AG09319 (cell line): ENCODE measurements at places on chromosomes 2 and 18.
A peak's percentile ranks its signal among the peaks of the same experiment; 100 is the strongest.

- no peak for DNase-seq
Observed at GRCh38 chr18:48675912-48676311, 137.1 kb downstream of the CTIF start.

GRCh38 chr18:74957588-74958224 is 251.2 kb downstream of the PTGR3 start:
- no peak for DNase-seq

DNA sequence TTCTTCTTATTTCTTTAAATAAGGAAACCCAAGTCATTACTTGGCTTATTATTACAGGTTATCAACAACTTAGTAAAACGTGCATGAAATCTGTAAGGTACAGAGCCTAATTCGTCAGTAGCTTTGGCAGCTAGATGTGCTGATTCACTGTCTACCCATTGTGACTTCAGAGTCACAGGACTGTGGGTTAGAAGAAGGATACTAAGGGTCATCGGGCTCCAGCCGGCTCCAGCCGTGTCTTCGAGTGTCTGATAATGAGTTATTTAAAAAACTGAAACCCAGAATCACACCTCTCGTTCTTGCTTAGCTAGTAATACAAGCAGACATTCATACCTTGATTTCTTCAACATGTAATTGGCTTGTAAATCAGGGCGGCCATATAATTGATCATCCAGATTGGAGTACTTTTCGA is 170.5 kb downstream of the FMNL2 start:
- DNase-seq = no peak

DNA sequence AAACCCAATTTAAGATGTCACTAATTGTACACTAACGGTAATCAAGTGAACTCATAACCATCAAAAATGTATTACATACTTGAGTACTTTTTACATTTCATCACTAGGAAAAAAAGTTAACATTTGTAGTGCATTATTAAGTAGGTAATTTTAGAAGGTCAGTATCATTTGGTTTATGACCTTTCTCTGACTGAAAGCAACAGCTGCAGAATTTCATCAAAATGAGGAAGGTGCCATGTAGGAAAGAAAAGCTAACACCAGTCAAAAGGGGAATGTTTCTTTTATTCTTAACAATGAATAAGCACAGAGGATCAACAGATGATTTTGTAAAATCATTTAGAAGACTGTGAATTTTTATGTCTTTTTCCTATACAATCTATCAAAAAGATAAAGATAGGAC is 79.0 kb downstream of the PIGN start:
- DNase-seq = no peak

DNA sequence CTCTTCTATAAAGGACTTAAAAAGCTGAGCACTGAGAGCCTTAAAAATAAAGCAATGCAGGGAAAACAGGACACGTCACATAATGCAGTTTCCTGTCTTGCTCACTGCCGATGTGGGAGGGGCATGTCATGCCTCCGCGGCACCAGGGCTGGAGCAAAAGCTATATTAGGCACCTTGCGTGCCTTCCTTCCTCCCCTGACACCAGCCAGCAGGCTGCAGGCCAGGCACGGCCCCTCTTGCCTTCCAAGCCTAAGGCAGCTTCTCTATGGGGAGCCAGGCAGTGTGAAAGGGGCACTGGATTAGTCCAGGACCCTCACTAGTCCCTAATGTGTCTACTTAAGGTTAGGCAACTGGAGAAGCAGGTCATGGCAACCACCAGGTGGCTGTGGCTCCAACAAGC is 26.3 kb downstream of the MRPL35 start:
- DNase-seq = no peak

- no peak for DNase-seq
Observed at GRCh38 chr2:55768991-55769390, 75.3 kb upstream of the PNPT1 start.

- DNase-seq = peak; percentile 12
Observed at GRCh38 chr2:121561617-121562268, 31.1 kb downstream of the RNU4ATAC start.

DNA sequence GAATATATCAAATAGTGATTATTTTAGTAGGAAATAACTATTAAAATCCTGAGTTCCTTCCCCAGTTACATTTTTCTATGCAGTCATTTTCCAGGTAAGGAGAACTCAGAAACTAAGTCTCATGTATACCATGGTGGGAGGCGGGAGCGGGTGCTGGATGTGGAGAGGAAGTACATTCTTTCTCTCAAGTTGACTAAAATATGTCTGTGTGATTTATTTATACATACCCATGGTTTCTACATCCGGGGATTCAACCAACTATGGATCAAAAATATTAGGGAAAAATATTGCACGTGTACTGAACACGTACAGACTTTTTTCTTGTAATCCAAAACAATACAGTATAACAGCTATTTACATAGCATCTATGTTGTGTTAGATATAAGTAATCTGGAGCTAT is 6.8 kb downstream of the ZCCHC2 start:
- DNase-seq = no peak

DNA sequence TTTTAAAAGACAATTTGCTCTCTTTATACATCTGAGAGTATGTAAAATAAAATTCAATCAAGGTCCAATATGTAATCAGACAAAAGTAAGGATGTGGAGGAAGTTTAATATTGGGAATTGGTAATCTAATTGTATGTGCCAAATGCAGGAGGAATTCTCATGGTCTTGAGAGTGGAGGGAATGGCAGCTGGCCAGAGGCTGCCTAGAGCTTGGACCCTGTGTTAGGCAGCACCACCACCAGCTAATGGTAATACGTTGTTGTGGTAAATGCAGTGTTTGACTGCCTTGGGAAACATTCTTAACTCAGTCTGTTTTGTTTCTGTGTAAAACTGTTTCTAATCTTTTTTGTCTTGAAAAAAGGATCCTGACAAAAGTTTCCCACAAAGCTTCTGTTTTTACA is 30.0 kb downstream of the GALNT1 start:
- no peak for DNase-seq

DNA sequence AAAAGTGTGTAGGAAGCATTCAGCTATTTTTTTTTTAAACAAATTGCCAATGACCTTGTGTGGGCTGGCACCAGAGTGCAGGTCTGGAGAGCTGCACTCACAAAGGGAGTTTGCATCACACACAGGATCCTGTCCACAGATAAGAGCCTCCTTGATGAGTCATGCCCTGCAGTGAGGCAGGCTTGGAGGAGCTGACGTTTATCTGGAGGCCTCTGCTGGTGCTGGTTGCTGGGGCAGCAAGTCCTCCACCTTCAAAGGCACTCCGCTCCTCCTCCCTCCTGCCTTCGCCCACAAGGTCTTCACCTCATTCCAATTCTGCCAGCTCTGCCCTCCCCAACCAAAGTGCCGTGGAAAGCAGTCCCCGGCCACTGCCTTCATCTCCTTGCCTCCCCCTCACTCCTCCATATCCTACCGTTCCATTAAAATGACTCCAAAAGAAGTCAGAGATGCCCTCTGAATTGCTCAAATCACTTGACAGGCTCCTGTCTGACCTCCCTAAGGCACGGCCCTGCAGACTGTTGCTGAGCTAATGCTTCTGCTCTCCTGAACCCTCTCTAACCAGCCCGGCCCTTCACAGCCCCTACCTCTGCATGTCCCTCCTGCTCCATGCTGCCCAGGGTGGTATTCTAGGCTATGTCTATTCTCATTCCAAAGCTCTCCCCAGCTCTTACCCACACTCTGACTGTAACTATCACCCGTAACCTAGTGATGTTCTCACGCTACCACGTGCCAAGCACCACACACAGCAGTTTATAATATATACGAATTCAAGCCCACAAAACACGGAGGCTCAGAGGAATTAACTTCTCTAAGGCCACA is 30.9 kb downstream of the LONRF2 start:
- DNase-seq = peak; percentile 73

GRCh38 chr2:227908266-227909054 is 37.0 kb downstream of the DAW1 start:
- DNase-seq = no peak

DNA sequence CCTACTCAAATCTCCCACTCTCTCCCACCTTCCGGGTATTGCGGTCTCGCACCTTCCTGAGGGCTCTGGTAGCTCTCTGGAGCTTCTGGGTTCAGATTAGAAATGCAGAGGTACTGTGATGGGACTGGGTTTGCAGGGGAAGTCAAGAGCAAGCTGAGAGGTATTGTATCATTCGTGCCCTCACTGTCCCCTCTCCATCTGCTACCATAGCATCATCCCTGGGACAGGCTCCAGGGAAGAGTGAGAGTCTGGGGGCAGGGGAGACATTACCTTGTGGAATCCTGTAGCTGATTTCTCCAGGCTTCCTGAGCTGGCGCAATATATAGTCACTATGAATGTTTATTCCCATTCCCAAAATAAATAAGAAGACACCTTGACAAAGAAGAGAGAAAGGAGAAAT is 49.6 kb downstream of the SRD5A2 start:
- no peak for DNase-seq

GRCh38 chr2:212005085-212005671 is 533.4 kb downstream of the ERBB4 start:
- no peak for DNase-seq

DNA sequence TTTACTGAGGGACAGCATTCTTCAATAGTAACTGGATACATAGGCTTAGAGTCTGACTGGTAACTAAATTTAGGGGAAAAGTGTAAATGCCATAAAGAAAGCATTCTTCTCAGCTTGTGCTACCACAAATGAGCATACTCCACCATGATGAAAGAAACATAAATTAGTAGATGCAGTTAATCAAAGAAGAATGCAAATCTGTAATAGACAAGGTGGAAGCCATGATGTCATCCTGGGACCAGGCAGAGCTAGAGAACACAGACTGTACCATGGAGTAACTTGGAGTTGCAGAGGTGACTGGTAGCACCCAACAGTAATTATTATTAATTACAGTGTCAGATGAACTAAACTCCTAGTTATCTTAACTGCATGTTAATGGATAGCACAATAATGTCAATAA is 51.7 kb downstream of the RBKS start:
- DNase-seq = no peak

DNA sequence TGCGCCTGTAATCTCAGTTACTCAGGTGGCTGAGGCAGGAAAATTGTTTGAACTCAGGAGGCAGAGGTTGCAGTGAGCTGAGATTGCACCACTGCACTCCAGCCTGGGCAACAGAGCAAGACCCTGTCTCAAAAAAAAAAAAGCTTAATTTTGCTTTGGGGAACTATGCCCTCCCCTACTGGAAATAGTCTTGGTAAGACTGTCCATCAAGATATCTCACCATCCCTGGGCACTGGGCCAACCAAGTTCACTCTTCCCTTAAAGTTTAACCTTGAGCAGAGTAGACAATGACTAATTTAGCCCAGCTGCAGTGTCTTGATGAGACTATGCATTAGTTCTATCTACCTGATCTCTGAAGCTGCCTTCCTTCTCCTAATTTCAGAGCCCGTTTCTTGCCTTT is 44.7 kb downstream of the ASXL2 start:
- DNase-seq = no peak
